ENCODE measurements at places on chromosomes 13 and 19.

GRCh38 chr13:99469041-99469440 lies 32.2 kb upstream of the TM9SF2 start:
- DNase-seq: no peak

DNA sequence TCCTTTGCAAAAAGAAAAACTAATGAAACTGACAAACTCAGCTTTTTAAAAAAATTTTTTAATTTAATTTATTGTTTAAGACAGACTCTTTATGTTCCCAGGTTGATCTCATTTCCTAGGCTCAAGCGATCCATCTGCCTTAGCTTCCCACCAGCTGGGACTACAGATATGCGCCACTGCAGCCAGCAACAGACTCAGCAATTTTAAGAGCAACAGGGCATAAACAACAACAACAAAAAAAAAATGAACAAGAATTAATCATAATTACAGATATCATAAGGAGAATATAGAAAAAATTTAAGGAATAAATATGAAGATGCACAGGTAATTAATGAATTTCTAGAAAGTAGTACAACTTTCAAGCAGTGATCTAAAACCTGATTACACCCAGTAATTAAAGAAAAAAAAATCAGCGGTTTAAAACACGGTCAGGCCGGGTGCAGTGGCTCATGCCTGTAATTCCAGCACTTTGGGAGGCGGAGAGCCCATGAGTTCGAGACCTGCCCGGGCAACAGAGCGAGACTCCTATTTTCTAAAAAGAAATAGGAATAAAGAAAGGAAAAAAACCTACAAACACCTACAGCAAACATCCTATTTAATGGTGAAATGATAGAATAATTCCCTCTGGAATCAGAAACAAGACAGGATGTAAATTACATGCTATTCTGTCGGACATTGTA lies 1.4 kb downstream of the ZNF699 start:
- no peak for DNase-seq

DNA sequence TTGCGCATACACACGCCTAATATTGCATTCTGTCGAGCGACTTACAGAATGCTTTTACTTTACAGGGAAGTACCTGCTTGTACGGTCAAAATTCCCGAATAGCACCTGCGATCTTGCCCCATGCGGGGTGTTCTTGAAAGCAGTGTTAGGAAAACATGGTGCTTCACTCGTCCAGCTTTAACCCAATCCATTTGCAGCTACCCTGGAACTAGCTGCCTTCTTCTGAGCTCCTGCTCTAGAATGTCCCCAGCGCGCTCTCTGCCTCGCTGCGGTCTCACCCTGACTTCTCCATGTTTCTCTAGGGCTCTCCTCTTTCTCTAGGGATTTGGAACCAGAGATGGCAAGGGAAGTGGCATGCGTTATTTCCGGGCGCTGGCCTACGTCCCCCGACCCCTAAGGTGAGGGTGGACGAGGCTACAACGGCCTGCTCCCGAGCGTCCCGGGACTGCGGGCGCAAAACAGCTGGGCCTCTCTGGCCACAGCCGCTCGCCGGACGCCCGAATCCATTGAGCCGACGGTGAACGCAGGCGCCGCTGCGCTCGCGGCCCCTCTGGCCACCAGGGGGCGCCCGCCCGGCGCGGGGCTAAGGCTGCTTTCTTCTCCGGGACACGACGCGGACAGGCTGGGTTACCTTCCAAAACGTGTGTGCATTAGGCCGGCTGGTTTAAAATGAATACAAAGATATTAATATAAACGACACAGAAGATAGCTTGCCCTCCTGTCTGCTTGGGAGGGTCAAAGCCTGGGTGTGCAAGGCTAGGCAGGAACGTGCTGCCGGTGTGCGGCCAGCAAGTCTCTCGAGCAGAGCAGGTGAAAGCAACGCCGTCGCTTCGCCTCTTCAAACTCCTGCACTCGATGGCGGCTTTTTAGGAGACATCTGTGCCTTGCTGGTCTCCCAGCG lies 1.8 kb upstream of the SPRY2 start:
- peak; percentile 96 for DNase-seq

- no peak for DNase-seq
Measured at GRCh38 chr13:43305416-43305815, 282.0 kb downstream of the DNAJC15 start.

GRCh38 chr13:113928685-113929627 lies 44.9 kb downstream of the C13orf46 start:
- peak; percentile 86 for DNase-seq

All from cardiac septum (tissue), 1 donor.